ENCODE measurements at places on chromosomes 11 and 22.

- DNase-seq = no peak
Measured at GRCh38 chr22:17486313-17486712, 77.0 kb upstream of the SLC25A18 start.

DNA sequence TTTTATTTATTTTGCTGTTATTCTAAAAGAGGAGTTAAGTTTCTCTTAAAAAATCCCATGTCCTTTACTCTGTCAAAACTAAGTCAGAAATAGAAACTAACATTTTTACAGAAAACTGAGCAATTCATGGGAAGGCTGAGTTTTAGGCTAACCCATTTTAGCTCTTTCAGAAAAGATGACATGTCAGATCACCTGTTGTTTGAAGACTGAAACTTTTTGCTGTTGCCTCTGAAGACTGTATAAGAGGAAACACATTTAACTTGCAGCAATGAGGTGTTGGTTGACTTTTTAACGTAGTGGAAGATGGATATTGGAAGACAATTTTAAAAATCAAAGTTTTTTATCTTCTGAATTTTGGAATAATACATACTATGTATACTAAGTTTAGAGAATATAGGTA is 115.4 kb downstream of the METTL15 start:
- no peak for DNase-seq

DNA sequence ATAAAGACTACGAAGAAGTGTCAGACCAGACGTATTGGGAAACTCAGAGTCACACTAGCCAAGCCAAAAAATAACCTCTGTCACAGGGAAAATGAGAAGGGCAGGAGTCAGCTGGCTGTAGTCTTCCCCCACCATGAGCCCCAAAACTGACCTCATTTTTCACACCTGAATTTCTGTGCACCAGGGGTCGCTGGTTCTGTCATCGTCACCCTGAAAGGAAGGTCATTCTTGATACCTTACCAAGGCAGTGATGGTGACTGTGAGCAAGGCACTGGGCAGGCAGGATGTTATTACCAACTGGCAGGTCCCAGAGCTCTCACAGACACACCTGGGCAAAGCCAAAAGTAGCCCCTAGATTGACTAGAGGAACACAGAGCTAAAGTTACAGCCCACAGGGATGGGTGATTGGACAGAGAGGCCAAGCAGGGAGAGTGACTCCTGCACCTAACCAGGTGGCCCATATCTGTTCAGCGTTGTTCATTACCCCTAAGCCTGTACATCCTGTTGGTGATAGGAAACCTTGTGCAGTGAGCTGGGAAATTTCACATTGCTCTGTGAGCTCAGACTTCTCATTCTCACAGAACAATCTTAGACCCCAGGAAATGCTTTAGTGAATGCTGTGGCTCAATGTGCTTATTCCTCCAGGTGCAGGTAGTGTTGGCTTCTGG is 32.3 kb upstream of the OR56A1 start:
- no peak for DNase-seq

- DNase-seq = no peak
Measured at GRCh38 chr11:18012122-18012905, 533 bp downstream of the SERGEF start.

- DNase-seq = peak; percentile 100
Measured at GRCh38 chr11:122337241-122337640, 221.2 kb upstream of the BLID start.

GRCh38 chr11:74673693-74674360 is 57.4 kb downstream of the CHRDL2 start:
- no peak for DNase-seq
